Activated CD8-positive, alpha-beta memory T cell treated with anti-CD3 and anti-CD28 coated beads, Interleukin-2, amount 10 ng/mL, durations not matched to agents 7 days and 5 days (primary cell): ENCODE measurements at places on chromosomes 12 and 14. TPM values are rescaled to one million over a fixed set of nuclear protein-coding genes. Genes with fewer than 3 reads are reported as not detected.
A peak's percentile ranks its signal among the peaks of the same experiment; 100 is the strongest.

The FAM181A gene
- total RNA-seq, result not detected

The FSCB gene
- total RNA-seq, result not detected

The PLCZ1 gene
- not detected for total RNA-seq

The DBX2 gene
- total RNA-seq, result not detected

The B4GALNT1 gene
- total RNA-seq, result 2.4 TPM

The PPM1H gene
- 0.32 TPM for total RNA-seq

DNA sequence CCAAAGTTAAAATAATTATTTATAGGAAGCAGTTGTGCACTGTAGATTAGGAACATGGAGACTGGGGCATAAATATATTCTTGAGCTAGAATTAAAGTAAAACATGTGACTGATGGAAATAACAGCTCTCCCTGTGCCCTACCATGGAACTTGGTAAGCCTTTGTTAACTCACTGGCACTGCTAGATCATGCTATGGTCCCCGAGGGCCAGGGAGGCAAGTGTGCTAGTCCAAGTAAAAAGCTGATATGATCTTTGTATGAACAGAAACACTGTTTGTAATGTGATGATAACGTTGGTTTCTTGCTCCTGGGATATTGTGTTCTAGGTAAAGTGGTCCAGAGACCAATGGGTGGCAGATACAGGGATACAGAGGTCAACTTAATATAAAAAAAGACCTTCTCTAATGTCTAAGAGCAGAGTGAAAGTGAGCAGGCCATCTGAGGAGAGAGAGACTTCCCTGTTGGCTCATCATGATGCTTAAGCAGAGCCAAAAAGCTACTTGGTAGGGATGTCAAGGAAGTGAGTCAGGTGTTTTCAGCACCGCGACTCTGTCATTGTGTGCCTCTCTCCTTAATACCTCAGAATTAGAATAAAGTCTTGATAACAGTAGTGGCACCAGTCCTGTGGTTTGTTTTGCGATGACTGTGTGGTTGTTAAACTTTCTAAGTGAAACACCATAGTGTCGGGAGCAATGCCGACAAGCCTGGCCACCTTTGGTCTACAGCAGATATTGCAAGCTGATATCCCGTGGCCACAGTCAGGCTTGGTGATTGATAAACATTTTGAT, 27.6 kb downstream of the BICD1 start:
- DNase-seq, result peak; percentile 82
- peaks cover 19% of the 10 kb centered on the region for H3K4me1 ChIP-seq
- peaks cover 4% of the 10 kb centered on the region for H3K27me3 ChIP-seq
- H3K36me3 ChIP-seq, result no peaks in the 10 kb centered on the region
- no peak overlapping the region for H3K4me3 ChIP-seq
- H3K27ac ChIP-seq, result peak overlapping the region; percentile 28

GRCh38 chr12:7150356-7150755, 20.2 kb downstream of the CLSTN3 start:
- peaks cover 45% of the 10 kb centered on the region for H3K36me3 ChIP-seq
- H3K27ac ChIP-seq, result no peak overlapping the region
- DNase-seq, result no peak

DNA sequence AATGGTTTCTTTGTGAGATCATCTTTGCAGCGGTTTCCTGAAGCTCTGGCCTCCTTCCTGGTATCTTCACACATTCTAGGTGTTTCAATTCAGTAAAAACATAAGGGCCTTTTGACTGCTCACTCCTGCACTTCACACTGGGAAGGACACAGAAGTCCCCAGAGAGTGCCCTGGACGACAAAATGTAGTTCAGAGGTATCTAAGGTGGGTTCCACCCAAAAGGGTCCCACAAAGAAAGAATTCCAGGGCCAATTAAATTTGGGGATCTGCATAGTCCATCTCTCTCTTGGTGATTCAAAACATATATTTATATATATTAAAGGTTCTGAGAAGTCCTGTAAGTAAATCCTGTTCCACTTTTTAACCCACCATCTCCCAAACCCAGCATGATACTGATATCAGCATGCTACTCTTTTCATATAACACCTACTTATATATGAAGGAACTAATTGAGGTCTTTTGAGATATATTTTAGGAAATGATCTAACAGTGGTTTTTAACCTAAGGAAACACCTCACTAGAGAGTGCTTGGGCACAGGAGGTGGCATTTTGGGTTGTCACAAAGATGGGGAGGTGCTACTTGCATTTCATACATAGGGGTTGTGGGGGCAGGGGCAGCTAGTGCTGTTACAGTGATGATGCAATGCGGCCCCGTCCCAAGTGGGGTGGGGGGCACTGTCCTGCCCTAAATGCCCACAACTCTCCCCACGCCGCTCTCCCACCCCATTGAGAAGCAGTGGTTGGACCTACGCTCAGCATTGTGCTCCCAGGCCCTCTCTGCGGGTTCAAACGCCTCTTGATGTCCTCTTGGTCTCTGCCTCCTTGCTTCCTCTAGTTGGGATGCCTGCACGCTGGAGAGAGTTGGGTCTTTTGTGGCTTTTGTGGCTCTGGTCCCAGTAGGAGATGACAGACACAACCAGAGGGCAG, 109.4 kb downstream of the ARF6 start:
- peaks cover 21% of the 10 kb centered on the region for H3K36me3 ChIP-seq
- H3K4me1 ChIP-seq, result peaks cover 72% of the 10 kb centered on the region
- peak overlapping the region; percentile 96 for H3K27ac ChIP-seq

DNA sequence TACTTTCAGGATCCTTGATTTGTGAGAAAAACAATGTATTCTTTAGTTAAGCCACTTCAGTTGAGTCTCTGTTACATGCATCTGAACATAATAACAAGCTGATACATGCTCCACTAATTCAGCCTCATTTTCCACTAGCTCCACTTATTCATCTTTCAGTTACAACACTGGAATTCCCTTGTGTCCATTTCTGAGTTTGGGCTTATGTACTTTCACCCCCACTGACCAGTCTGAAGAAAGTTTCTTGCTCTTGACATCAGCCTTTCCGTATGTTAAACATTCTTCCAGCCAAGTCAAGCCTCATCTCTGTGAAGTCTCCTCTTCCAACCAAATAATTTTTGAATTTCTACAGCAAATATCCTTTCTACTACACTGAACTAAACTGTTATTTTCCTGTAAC, 592.5 kb upstream of the NOVA1 start:
- no peak overlapping the region for H3K4me3 ChIP-seq
- H3K27ac ChIP-seq, result no peak overlapping the region
- no peaks in the 10 kb centered on the region for H3K27me3 ChIP-seq
- no peaks in the 10 kb centered on the region for H3K36me3 ChIP-seq
- no peak for DNase-seq

- H3K27me3 ChIP-seq, result peaks cover 2% of the 10 kb centered on the region
- no peaks in the 10 kb centered on the region for H3K36me3 ChIP-seq
- no peak overlapping the region for H3K4me3 ChIP-seq
These were observed 82.9 kb downstream of the MAP1LC3B2 start for GRCh38 chr12:116642106-116642505.

DNA sequence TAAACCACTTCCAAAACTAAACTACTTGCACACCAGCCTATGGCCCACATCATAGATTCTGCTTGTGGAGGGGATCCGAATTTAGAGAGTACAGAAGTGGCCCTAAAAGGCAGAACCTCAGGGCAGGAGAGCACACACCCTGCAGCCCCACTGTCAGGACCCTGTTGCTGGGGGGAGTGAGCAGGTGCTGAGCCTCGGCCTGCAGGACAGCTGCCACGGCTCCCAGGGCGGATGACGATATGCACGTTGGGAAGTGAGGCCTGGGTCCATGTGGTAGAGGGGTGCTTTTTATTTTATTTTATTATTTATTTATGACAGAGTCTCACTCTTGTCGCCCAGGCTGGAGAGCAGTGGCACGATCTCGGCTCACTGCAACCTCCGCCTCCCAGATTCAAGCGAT, 73.5 kb downstream of the TNFAIP2 start:
- no peaks in the 10 kb centered on the region for H3K36me3 ChIP-seq
- H3K4me3 ChIP-seq, result no peak overlapping the region
- no peaks in the 10 kb centered on the region for H3K4me1 ChIP-seq
- no peak for DNase-seq
- H3K27me3 ChIP-seq, result peaks cover 17% of the 10 kb centered on the region

DNA sequence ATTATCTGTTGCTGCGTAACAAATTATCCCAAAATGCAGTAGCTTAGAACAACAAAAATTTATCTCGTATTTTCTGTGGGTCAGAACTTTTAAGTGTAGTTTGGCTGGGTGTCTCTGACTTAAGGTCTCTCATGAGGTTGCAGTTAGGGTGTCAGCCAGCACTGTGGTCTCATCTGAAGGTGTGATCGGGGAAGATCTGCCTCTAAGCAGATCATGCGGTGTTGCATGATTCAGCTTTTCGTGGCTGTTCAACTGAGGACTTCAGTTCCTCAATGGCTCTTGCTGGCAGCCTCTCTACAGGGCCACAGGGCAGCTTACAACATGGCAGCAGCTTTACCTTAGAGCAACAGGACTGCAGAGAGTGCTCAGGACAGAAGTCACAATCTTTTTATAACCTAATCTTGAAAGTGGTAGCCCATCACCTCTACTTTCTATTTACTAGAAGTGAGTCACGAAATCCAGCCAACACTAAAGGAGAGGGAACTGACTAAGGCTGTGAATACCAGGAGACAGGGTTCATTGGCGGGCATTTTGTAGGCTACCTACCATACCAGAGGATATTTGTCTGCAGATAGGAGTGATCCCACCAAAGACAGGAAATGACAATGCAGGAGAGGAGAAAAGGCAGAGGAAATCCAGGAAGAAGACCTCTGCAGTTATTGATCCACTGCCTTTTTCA, 1.8 kb upstream of the TMPRSS12 start:
- H3K4me1 ChIP-seq, result no peaks in the 10 kb centered on the region
- H3K27ac ChIP-seq, result no peak overlapping the region
- peaks cover 2% of the 10 kb centered on the region for H3K36me3 ChIP-seq
- no peak overlapping the region for H3K4me3 ChIP-seq
- DNase-seq, result no peak

DNA sequence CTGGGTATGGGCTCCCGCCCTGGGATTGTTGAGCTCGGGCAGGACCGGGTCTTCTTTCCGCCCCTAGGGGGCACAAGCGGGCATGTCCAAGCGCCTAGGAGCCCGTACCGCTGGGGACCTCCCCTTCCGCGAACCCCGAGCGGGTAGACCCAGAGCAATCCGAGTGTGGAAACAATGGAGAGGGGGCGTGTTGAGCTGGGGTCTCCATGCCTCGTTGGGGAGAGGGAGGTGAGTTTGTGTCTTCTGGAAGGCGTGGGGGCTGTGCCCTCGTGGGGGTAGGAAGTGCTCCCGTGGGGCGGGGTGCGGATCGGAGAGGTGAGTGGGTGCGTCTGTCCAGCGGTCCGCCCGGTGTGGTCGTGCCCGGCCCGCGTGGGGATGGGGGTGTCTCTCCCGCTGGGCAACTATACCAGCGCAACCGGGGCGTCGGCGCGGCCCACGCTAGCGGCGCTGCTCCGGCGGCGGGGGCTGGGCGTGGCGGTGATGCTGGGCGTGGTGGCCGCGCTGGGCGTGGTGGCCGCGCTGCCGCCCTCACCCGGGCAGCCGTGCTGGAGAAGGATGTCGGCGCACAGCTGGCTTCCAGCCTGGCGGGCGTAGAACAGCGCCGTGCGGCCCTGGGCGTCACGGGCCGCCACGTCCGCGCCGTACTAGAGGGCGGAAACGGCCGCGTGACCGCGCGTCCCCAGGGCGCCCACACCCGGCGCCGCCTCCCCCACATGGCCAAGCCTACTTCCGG, 12.2 kb downstream of the AGAP2 start:
- peaks cover 42% of the 10 kb centered on the region for H3K36me3 ChIP-seq
- peak overlapping the region; percentile 15 for H3K27ac ChIP-seq
- H3K4me3 ChIP-seq, result peak overlapping the region; percentile 28
- no peaks in the 10 kb centered on the region for H3K27me3 ChIP-seq

DNA sequence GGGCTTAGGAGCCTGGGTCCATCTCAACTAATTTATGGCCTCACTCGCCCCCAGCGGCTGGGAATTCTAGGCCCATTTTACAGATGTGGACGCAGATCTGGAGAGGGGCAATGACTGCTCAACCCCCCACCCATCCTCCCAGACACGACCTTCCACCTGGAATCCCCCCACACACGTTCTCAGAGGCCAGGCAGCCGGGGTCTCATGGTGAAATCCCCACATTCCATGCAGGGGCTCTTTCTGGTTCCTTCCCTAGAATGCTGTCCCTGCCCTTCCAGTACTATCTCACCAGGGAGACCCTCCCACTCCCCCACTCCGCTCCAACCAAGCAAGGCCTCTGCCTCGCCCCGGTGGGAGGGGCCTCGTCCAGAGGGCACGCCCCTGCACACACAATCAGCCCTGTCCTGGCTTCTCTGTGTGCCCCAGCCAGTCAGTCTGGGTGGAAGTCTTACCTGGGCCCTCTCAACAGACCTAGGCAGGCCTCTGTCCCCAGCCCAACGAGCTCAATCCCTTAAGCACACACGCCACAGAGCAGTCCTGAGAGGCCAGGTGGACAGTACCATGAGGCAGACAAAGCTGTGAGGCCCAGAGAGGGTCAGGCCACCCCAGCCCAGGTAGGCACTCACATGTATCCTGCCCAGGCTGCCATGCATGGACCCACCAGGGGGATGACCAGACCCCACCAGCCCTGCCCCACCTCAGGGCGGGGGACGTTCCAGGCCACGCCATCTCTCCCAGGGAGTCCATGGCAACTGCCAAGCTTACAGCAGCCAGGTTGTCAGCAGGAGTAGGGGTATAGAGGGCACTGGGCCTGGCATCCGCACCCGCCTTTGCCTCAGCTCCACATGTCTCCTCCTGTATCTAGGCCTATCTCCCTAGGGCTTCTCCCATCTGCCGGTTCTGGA, 1.3 kb upstream of the ANKRD9 start:
- peaks cover 15% of the 10 kb centered on the region for H3K4me1 ChIP-seq
- DNase-seq, result no peak
- H3K27me3 ChIP-seq, result no peaks in the 10 kb centered on the region
- peak overlapping the region; percentile 79 for H3K4me3 ChIP-seq

DNA sequence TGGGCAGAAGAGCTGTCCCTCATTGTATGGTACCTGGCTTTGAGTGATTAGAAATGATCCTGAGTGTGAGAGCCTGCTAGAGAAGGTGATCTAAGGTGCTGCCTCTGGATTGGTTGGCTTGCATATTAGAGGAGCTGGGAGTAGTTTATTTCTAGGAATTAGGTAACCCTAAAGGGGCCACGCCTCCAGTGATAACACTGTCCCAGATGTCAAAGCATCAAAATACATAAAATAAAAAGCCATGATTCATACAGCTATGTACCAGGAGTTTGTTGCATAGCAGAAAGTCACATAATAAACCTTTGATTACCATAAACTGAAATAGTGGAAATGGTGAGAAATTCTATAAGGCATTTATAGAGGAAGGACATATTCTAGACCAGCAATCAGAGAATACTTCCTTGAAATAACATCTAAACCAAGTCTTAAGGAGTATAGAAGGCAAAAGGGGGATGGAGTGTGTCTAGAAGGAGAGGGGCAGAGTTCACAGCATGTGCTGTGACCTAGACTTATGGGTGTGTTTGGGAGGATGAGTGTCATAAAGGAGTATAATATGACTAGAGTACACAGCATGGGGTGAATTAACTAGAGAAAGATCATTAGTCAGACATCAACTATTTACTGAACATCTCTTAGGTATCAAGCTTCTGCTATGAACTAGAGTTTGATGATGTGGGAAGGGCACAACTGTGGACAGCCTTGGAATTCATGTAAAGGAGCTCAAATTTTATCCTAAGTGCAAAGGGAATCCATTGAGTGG, 686.4 kb downstream of the GALC start:
- no peak overlapping the region for H3K4me3 ChIP-seq
- no peaks in the 10 kb centered on the region for H3K36me3 ChIP-seq
- no peaks in the 10 kb centered on the region for H3K27me3 ChIP-seq
- H3K27ac ChIP-seq, result no peak overlapping the region

- no peaks in the 10 kb centered on the region for H3K36me3 ChIP-seq
- peaks cover 24% of the 10 kb centered on the region for H3K27me3 ChIP-seq
- H3K4me1 ChIP-seq, result no peaks in the 10 kb centered on the region
- no peak for DNase-seq
These were observed 117.2 kb downstream of the CACNA1C start for GRCh38 chr12:2169940-2170339.

GRCh38 chr12:93065896-93066295, 136.8 kb upstream of the EEA1 start:
- H3K36me3 ChIP-seq, result no peaks in the 10 kb centered on the region
- H3K27me3 ChIP-seq, result peaks cover 26% of the 10 kb centered on the region
- H3K4me1 ChIP-seq, result no peaks in the 10 kb centered on the region
- no peak overlapping the region for H3K4me3 ChIP-seq
- DNase-seq, result no peak
